ENCODE measurements at places on chromosomes 5 and 9.

GRCh38 chr5:16727755-16728325 is 111.0 kb upstream of the RETREG1 start:
- DNase-seq, result no peak

- DNase-seq, result no peak
Measured at GRCh38 chr9:126430124-126430523, 103.5 kb downstream of the MVB12B start.

DNA sequence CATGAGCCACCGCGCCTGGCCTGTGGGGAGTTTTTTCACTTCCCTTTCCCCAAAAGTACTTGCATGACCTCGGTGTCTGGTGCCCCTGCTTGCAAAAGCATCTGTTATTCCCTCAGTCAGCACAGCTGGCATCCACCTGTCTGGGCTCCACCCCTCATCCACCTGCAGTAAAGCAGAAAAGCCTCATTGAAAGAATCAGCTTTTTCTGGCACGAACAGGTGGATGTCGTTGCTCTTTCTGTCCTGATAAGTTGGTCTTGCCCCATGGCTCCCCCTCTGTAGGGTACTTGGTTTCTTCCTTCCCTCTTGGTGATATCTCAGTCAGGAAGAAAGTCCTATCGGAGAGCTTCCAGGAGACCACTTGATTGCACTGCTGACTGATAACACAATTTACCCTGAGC is 37.4 kb downstream of the WWC1 start:
- DNase-seq, result no peak

DNA sequence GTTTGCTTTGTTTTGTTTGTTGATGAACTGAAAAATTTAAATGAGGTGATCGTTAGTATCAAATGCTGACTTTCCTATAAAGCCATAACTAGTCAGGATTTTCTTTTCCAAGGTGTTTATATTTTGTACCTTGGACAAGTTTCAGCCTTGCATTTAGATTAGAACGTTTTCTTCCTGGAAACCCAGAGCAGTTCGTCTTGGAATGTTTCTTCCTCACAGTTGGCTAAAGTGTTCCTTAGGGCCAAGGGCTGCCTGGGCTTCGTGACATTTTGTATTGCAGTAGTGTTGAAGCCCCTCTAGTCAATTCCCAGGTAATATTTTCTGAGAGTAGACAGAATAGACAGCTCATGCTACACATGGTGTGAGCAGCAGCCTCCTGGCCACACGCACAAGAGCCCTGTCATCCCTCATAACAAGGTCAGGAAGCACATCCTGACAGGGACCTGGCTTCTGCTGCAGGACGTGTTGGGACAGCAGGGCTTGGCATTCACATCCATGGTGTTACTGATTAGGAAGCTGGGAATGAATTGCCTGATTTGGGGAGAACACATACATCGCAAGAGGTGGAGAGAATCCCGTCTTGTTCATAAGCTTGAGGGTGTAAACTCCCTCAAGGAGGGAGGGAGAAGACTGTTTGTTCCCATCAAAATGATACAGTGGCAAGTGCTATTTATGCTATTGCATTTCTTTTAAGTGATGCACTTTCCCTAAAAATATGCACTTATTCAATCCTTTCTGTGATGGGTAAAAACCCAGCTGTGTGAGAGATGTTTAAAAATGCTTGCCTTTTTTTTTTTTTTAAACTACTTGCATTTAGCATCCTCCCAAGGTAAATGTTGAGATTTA is 31.7 kb downstream of the FUBP3 start:
- no peak for DNase-seq

- DNase-seq, result peak; percentile 46
Measured at GRCh38 chr5:93078082-93079038, 502.7 kb downstream of the NR2F1-AS1 start.

Measured in astrocyte of the cerebellum (primary cell).